ENCODE measurements at places on chromosomes 5 and 9.

- peak within 1 kb of the TSS; percentile 68 for H3K4me3 ChIP-seq
- peaks cover 5% of the 10 kb centered on the region for H3K27me3 ChIP-seq
- no peak for DNase-seq
- no peaks in the 10 kb centered on the region for H3K36me3 ChIP-seq
- no peak within 1 kb of the TSS for H3K27ac ChIP-seq
Observed at GRCh38 chr9:86098824-86099700, at the start of gene GOLM1. Gene GOLM1, minus strand, starts transcription at chr9:86099558. Its CDS starts 20,238 bp downstream, at chr9:86079320.

GRCh38 chr9:124062172-124062571 lies 50.6 kb downstream of the LHX2 start:
- H3K27ac ChIP-seq: no peak overlapping the region
- H3K27me3 ChIP-seq: no peaks in the 10 kb centered on the region
- no peaks in the 10 kb centered on the region for H3K36me3 ChIP-seq
- no peak for DNase-seq
- no peak overlapping the region for H3K4me3 ChIP-seq

- H3K4me1 ChIP-seq: no peaks in the 10 kb centered on the region
- H3K27me3 ChIP-seq: no peaks in the 10 kb centered on the region
- DNase-seq: no peak
- no peak overlapping the region for H3K27ac ChIP-seq
Observed at GRCh38 chr5:123527190-123527589, 15.2 kb downstream of the CSNK1G3 start.

GRCh38 chr9:112554516-112554915 lies 67.9 kb downstream of the KIAA1958 start:
- DNase-seq: no peak
- H3K27me3 ChIP-seq: no peaks in the 10 kb centered on the region
- H3K4me3 ChIP-seq: no peak overlapping the region

DNA sequence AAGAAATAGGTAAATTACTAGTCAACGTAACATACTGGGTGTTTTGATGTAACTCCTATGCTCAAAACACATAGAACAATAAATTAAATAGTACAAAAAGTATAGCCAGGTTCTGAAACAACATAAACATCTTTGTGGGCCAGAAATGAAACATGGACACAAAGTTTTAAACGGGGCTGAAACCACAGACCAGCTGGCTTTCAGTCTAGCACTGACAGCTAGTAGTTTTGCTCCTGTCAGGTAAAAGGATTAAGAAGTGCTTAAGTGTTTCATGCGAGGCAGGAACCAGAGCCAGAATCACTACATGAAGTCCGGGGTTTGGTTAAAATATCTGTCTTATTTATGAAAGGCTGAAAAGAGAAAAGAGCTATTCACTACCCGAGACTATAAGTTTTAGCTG lies 19.5 kb downstream of the DCAF10 start:
- H3K27ac ChIP-seq: no peak overlapping the region
- no peak for DNase-seq
- no peak overlapping the region for H3K4me3 ChIP-seq
- no peaks in the 10 kb centered on the region for H3K36me3 ChIP-seq
- H3K27me3 ChIP-seq: no peaks in the 10 kb centered on the region

DNA sequence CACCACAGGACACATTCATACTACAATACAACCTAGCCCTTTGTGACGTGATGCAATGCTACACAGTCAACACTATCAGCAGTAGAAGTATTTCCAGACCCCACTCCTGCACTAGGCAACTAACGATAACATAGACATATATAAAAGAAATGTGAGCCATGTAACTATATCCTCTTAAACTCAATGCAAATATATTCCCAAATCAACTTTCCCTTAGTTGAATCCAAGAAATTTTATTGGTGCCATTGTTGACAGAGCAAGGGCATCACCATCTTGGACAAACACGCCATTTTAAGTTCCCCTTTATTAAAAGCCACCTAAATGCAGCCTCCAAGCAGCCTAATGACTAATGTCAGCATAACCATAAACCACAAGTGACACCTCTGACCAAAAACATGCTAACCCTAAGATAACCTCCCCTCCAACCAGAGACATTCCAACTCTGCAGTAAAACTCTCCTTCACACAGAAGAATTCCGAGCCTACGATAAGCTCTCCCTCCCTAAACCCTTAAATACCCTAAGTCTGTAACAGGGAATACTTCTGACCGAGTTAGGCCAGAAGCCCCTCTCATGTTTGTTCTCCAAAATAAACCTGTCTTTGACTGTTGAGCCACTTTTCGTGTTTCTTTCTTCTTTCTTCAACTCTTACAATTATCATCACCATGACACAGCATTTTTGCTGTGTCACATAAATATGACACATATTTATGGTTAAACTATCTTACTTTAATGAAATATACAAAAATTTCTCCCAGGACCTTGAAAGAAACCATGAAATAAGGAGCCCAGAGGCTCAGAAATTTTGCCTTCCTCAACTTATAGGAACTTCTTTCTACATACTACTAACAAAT lies 1497.8 kb downstream of the EFNA5 start:
- H3K27me3 ChIP-seq: no peaks in the 10 kb centered on the region
- H3K27ac ChIP-seq: no peak overlapping the region
- no peak for DNase-seq

DNA sequence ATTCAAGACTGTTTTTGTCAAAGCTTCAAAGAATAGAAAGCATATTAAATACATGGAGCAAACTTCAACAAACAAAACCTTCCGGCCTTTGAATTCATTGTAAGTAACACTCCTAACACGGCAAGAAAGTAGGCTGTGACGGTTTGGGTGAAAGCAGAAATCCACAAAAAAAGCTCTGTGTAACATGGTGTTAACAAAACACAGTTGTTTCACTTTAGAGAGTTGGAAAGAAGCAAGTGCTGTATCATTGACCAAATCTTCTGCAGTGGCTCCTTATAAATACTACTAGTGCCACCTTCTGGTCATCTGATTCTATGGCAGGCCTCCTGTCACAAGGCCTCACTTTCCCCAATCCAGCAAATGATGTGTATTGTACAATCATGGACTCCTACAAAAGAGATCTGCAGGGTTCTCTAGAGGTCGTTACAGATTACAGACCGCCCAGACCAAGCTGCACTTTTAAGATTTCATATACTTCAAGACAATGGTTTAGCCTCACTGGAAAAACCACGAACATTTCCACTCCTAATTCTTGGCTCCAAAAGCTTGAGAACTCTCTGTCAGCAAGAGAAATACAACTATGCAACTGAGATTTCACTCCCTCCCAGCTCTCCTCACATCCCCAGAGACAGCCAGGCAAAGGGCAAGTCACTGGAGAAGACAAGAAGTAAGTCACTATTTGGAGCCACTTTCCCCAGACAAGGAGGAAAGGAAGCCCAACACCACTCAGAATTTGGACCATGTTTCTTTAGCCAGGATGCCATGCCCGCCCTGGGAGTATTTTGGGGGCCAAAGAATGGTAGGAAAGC lies 196.2 kb downstream of the DTWD2 start:
- no peak overlapping the region for H3K4me3 ChIP-seq
- no peaks in the 10 kb centered on the region for H3K36me3 ChIP-seq
- H3K4me1 ChIP-seq: peaks cover 2% of the 10 kb centered on the region
- H3K27me3 ChIP-seq: no peaks in the 10 kb centered on the region
- H3K27ac ChIP-seq: no peak overlapping the region

DNA sequence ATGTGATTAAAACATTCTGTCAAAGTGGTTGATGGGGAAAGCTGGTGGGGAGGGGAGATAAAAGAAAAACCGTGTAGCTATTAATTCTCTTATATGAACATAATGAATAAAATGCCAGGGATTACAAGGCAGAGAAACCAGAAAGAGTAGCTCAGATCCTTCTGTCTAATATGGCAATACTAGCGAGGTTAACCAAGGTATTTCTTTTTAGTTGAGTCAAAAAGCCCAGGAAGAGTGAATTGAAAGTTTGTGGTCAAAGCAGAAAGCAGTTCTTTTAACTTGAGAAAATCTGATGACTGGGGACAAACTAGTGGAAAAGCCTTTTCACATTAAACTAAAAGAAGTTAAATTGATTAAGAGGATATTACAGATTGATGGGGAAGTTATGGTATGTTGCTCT lies 76.0 kb downstream of the ERBIN start:
- DNase-seq: no peak
- no peaks in the 10 kb centered on the region for H3K27me3 ChIP-seq
- no peaks in the 10 kb centered on the region for H3K36me3 ChIP-seq

DNA sequence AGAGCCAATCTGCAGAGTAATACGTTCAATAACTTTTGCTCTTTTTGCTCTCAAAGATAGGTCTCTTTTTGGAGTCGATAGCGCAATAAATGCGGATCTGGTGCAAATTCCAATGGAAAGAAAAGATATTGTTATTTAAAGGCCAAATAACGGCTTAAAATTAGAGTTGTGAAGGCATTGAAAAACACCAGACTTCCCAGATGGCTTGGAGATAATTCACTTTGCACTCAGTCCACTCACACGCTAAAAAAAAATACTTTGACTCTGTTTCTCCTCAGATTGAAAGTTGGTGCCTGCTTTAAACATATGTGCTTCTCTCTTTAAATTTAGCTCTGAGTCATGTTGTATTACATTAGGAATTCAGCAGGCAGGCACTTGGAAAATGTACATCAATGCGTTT lies 19.5 kb upstream of the MED27 start:
- no peak for DNase-seq
- H3K36me3 ChIP-seq: no peaks in the 10 kb centered on the region
- no peak overlapping the region for H3K27ac ChIP-seq

- no peaks in the 10 kb centered on the region for H3K36me3 ChIP-seq
- peaks cover 10% of the 10 kb centered on the region for H3K27me3 ChIP-seq
- no peak overlapping the region for H3K4me3 ChIP-seq
- H3K4me1 ChIP-seq: peaks cover 21% of the 10 kb centered on the region
- no peak overlapping the region for H3K27ac ChIP-seq
Observed at GRCh38 chr9:126676685-126677143, 63.0 kb downstream of the LMX1B start.

- no peak overlapping the region for H3K4me3 ChIP-seq
- no peaks in the 10 kb centered on the region for H3K36me3 ChIP-seq
- no peaks in the 10 kb centered on the region for H3K27me3 ChIP-seq
- H3K27ac ChIP-seq: no peak overlapping the region
Observed at GRCh38 chr5:178277866-178278265, 45.3 kb upstream of the PHYKPL start.

DNA sequence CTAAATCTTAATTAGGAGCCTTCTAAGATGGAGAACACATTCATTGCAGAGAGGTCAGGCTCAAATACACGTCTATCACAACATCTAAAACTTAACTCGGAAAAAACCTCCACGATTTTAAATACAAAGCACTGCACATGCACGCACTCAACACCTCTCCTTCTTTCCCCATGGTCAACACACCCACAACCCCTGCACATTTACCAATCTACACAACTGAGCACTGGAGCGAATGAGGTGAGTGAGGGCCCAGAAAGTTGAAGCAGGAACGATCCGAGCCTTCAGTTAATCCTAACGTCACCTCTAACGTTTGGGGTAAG lies 278 bp upstream of the NIPSNAP3A start:
- H3K4me3 ChIP-seq: peak overlapping the region; percentile 96
- no peaks in the 10 kb centered on the region for H3K4me1 ChIP-seq
- DNase-seq: no peak
- H3K27me3 ChIP-seq: no peaks in the 10 kb centered on the region
- H3K27ac ChIP-seq: no peak overlapping the region

DNA sequence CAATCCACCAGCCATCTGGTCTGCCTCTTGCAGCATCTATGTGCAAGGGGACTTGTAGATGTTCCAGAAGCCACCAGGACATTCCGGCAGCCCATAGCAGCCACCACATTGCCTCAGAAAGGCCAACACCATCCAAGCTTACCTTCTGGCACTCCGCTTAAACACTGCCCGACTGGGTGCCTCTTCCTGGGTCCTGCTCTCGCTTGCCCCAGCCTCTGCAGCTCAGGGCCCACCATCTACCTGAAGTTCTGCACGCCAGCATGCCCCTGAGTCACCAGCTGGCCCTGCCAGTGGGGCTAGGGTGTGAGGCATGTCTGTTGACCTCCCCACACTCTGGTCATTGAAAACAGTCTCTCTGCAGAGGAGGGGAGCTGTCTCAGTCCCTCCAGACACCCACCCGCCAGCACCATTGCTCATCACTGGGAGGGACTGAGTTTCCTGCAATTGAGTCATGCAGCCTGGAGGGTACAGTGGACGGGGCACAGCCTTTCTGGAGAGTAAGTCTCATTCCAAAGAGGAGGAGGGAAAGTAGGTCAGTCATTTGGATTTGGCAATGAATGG lies 16.9 kb upstream of the COL5A1 start:
- no peaks in the 10 kb centered on the region for H3K27me3 ChIP-seq
- H3K27ac ChIP-seq: no peak overlapping the region
- no peak overlapping the region for H3K4me3 ChIP-seq
- DNase-seq: no peak

GRCh38 chr9:89933578-89933977 lies 328.8 kb downstream of the GADD45G start:
- H3K4me3 ChIP-seq: no peak overlapping the region
- DNase-seq: no peak

- H3K27ac ChIP-seq: no peak overlapping the region
- H3K4me1 ChIP-seq: peaks cover 1% of the 10 kb centered on the region
- no peaks in the 10 kb centered on the region for H3K27me3 ChIP-seq
- no peaks in the 10 kb centered on the region for H3K36me3 ChIP-seq
- H3K4me3 ChIP-seq: no peak overlapping the region
Observed at GRCh38 chr9:114889802-114890224, 40.6 kb downstream of the TNFSF8 start.

DNA sequence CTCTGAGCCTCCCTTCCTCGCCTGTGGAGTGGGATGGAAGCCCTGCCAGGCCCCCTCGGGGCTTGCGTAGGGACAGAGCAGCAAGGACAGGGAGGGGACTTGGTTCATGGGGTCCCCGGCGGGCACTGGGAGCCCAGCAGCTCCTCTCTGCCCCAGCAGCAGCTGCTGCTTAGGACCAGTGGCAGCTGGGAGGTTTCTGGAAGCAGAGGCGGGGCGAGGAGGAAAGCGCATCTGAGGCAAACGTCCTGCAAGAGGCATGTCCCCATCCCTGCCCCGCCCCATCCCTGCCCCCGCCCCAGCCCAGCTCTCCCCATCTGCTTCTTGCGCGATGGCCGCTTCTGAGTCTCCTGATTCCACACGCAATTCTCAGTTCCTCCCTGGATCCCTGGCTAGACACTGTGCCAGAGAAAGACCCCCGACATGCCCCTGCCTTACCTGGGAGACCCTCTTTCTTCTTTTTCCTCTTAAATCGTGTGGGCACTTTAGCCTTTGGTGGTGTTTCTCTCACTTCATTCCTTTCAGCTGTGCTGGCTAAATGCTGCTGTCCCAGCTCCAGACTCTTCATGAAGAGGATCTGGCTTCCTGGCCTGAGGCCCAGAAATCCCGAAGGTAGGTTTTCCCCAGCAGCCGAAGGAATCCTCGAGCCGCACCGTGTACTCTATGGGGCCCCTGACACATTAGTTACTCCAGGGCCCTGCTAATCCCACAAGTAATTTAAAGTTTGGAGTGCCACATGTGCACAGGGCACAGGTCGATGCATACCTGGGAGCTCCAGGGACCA lies 4.4 kb upstream of the OR2S2 start:
- H3K36me3 ChIP-seq: no peaks in the 10 kb centered on the region
- no peak for DNase-seq
- no peaks in the 10 kb centered on the region for H3K27me3 ChIP-seq
- no peak overlapping the region for H3K4me3 ChIP-seq
- H3K4me1 ChIP-seq: peaks cover 2% of the 10 kb centered on the region

GRCh38 chr5:132802044-132802684 lies 10.9 kb upstream of the SOWAHA start:
- no peaks in the 10 kb centered on the region for H3K27me3 ChIP-seq
- no peaks in the 10 kb centered on the region for H3K36me3 ChIP-seq
- no peak overlapping the region for H3K4me3 ChIP-seq
- DNase-seq: no peak

GRCh38 chr5:26884481-26884880 lies 153.9 kb downstream of the CDH9 start:
- H3K27me3 ChIP-seq: no peaks in the 10 kb centered on the region
- H3K4me3 ChIP-seq: no peak overlapping the region
- no peak for DNase-seq
- H3K4me1 ChIP-seq: no peaks in the 10 kb centered on the region
- no peaks in the 10 kb centered on the region for H3K36me3 ChIP-seq
